ENCODE measurements at places on chromosomes 12 and 14.

- no peak for DNase-seq
Observed at GRCh38 chr12:77734214-77734883, 96.3 kb upstream of the NAV3 start.

DNA sequence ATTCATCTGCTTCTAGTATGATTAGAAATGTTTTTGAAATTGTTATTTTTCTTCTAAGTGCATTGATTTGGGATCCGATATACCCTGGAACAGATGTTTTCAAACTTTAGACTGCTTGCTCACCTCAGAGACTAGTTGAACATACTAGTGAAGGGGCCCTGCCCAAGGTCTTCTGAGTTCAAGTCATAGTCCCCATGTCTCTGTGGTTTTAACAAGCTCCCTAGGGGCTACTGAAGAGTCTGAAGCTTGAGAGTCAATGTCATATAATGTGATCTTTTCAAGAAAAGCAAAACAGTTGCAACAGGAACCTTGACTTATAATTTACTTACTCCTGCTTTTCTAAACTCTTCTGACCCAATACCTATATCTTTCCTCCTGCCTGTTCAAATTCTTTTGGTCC is 7.5 kb upstream of the UBE2N start:
- no peak for DNase-seq

GRCh38 chr14:93765155-93765554 is 23.1 kb downstream of the PRIMA1 start:
- no peak for DNase-seq

- DNase-seq, result no peak
Observed at GRCh38 chr14:40697231-40697630, 909.4 kb upstream of the LRFN5 start.

Measured in activated CD4-positive, CD25-positive, alpha-beta regulatory T cell treated with anti-CD3 and anti-CD28 coated beads, Interleukin-2, amount 50 U/mL, for 16 hours (primary cell).